ENCODE measurements at places on chromosomes 4 and X.
A peak's percentile ranks its signal among the peaks of the same experiment; 100 is the strongest.

- peak; percentile 43 for DNase-seq
Observed at GRCh38 chr4:108433832-108434231, 186.5 kb upstream of the RPL34 start.

GRCh38 chrX:68180579-68180978 lies 252.7 kb downstream of the OPHN1 start:
- no peak for DNase-seq

DNA sequence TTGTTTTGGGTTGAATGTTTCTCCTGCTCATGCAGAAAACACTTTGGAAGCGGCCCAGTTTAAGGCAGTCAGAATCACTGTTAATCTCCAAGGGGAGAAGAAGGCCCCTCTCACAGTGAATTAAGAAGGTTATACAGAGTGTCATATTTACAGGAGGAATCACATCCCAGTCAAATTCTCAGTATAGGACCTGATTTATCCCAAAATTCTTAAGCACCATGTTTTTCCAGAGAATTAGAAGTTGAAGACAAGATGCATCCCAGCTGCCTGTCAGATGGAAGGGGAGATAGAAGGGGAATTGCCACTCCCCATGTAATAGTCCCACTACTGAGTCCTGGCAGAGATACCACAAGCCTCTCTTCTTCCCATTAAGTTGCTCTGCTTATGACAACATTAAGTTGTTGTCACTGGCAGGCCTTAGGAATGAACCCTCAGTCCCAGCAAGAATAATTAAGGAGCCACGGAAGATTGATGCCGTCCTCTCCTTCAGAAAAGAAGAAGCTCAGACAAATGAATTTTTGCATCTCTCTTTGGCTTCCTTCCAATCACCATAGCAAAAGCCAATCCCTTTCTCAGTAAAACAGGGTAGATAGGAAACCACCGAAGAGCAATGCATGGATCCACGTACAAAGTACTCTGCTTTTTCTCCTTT lies 138.4 kb downstream of the LDB2 start:
- DNase-seq, result no peak

GRCh38 chr4:73257234-73257633 lies 1.4 kb downstream of the ANKRD17 start:
- DNase-seq, result peak; percentile 85

DNA sequence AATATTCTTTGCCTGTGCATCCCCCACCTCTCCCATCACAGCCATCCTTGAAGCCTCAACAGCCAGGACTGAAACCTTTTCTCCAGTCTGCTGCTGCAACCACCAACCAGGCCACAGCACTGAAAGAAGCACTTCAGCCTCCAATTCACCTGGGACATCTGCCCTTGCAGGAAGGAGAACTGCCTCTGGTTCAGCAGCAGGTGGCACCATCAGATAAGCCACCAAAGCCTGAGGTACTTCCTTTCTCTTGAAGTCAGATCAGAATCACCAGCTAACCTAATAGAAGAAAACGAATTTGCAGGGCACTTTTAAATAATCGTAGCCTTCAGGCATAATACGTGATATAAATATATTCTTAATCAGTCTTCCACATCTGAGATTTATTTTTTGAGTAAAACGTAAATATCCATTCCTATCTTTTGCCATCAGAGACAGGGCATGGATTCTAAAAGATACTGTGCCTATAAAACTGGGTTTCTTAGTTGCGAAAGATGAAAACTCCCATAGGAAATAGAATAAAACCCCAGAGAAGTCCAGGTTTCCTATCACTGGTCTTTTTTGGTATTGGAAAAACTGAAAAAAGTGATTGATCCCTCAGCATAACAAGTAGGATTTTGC lies 9.5 kb downstream of the AMBN start:
- peak; percentile 57 for DNase-seq

DNA sequence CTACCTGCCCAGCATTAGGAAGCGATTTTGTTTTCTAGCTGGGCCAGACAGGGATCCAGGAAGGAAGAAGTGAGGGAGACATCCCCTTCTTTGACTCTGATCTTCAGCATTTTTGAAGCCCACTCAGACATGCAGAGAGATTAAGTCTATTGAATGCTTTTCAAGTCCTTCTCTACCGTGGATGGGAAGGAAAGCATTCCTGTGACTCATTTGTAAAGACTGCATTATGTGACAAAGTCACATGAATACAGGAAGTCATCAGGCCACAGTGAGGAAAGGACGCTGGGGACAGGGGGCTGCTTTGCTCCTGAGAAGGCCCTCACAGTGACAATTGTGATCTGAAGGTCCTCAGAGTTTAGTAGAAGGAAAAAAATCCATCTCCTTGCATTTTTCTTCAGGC lies 67.4 kb upstream of the GBA3 start:
- DNase-seq, result peak; percentile 31

DNA sequence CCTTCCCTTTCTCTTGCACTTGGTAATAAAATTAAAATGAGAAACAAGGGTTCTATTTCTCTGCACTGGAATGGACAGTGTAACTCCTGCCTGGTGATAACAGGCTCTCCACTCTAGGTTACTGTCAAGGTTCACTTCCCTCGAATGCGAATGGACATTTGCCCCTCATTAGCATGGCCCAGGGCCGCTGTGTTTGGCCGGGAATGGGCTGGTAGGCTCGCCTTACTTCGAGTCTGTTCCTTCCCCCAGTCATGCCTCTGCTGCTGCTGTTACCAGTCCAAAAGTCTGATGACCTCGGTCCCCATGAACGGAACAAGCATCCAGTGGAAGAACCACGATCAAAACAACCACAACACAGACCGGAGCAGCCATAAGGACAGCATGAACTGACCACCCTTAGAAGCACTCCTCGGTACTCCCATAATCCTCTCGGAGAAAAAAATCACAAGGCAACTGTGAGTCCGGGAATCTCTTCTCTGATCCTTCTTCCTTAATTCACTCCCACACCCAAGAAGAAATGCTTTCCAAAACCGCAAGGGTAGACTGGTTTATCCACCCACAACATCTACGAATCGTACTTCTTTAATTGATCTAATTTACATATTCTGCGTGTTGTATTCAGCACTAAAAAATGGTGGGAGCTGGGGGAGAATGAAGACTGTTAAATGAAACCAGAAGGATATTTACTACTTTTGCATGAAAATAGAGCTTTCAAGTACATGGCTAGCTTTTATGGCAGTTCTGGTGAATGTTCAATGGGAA lies 61.5 kb downstream of the EDNRA start:
- DNase-seq, result peak; percentile 18

DNA sequence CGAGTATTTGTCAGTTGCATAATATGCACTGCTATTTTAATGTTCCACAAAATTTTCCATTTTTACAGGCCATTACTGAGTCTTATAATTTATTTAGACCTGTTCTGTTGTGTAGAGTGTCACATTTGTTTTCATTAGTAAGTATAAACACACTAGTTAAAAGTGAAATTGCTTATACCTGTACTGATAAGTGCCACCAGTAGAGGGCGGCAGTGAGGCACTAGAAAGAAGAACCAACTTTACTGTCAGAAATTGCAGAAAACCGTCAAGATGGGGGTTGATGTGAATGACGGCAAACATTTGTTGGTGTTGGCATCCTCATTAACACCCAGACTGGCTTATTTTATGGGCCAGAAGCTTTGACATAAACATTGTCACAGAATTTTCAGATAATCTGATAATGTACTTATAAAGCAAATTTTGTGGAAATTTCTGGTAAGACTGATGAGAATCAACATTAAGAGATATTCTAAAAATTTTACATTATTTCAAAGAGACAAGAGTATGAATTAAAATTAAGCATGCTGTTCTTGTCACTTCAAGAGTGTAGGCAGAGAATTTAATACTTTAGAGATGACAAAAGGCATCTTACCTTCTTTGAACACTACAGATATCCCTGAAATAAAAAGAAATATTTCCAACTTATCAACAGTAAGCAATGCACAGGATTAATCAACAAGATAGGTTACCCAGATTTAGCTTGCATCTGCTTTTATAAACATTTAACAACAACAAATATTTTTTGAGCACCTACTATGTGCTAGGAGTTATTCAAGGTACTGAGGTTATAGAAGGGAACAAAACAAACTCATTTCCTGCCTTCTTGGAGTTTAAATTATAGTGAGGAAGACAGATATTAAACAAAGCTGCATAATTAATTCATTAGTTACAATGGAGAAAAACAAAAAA lies 24.9 kb downstream of the ALPK1 start:
- peak; percentile 52 for DNase-seq

DNA sequence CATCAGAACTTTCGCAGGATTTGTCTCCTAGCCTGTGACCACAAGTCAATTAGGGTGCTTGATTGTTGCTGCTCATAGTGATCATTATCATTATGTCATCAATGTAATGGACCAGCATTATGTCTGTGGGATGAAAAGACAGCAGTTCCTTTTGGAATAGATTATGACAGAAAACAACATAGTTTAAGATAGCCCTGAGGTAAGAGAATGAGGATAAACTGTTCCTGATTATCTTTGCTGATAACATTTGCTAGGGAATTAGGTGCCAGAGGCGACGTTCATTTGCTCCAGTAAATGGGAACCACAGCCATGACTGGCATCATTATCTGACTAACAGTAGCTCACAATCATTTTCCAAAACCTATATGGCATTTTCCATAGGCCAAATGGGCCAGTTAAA lies 12.7 kb upstream of the THOC2 start:
- DNase-seq, result no peak

DNA sequence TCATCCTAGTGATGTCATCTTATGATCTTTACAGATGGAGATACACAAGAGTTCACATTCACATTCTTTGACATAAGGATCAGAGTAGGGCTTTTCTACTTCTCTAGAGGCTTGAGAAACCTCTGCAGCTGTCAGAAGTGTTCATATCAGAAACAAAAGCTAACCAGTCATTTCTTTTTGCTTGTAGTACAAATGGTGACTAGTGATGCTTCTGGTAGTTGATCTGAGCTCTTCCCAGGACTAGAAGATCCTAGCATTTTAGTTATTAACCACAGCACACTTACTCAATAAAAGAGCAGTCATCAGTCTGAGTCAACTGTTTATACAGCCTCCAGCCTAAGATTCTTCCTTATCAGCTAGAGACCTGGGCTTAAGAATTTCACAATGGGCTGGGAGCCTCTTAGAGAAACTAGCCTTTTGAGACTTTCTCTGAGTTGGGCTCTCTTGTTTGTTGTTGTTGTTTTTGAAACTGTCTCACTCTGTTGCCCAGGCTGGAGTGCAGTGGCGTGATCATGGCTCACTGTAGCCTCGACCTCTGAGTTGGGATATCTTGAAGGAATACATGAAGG lies 84.1 kb downstream of the TMEM164 start:
- peak; percentile 88 for DNase-seq

DNA sequence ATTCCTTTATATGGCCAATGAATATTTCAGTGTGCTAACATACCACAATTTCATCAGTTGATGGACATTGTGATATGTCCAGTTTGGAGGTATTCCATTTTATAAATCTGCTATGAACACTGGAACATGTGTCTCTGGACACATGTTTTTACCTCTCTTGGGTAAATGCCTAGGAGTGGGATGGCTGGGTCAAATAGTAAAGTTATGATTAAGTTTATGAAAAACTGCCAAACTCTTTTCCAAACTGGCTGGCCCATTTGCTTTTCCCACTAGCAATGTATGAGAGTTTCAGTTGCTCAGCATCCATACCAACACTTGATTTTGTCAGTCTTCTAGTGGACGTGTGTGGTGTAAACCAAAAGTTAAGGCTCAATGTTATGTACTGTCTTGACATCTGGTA lies 40.5 kb downstream of the CEP44 start:
- DNase-seq, result no peak

DNA sequence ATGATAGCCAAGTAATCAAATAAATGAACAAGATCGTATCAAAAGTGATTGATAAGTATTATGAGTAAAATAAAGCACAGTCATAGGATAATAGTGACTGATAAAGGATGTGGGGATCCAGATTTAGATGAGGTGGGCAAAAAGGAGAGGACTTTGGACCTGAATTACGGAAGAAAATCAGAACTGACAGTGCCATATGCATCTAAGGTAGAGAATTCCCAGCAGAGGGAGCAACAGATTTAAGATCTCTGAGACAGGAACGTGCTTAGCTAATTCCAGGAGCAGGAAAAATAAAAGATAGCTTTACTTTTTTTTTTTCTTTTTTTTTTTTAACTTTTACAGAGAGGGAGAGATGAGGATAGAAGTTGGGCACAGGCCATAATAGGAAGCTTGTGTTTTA lies 189.9 kb downstream of the NWD2 start:
- DNase-seq, result peak; percentile 2

DNA sequence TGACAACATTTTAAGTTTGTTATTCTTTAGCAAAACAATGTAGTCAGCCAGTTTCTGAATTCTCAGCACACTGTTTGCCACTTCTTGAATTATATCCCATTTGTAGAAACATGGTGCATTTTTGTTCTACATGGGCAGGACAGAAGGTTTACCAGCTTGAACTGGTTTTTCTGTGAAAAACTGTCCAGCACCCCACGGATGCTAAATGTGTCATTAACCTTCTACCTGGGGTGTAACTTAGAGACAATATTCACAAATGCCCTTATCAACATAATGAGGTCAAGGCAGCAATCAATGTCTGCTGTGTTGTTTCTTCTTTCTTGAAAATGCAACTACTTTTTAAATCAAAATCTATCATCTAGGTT lies 702.6 kb downstream of the CENPC start:
- DNase-seq, result no peak

DNA sequence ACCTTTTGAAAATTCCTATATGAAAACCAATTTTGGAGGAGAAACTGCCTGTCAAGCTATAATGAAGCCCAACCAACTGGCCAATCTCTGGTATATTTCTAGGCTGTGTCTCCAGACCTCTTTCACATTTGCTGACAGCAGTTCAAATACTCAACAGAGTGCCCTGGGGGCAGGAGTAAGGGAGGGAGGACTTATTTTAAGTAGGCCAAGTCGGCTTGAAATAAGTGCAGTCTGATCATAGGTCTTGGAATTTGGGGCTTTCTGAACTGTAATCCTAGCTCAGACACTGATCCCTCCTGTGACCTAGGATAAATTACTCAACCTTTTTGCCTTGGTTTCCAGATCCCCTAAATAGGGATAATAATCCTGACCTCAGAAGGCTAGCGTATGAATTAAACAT lies 59.4 kb upstream of the SLC7A11 start:
- DNase-seq, result peak; percentile 31

- peak; percentile 34 for DNase-seq
Observed at GRCh38 chr4:19969492-19969891, 282.2 kb upstream of the SLIT2 start.

DNA sequence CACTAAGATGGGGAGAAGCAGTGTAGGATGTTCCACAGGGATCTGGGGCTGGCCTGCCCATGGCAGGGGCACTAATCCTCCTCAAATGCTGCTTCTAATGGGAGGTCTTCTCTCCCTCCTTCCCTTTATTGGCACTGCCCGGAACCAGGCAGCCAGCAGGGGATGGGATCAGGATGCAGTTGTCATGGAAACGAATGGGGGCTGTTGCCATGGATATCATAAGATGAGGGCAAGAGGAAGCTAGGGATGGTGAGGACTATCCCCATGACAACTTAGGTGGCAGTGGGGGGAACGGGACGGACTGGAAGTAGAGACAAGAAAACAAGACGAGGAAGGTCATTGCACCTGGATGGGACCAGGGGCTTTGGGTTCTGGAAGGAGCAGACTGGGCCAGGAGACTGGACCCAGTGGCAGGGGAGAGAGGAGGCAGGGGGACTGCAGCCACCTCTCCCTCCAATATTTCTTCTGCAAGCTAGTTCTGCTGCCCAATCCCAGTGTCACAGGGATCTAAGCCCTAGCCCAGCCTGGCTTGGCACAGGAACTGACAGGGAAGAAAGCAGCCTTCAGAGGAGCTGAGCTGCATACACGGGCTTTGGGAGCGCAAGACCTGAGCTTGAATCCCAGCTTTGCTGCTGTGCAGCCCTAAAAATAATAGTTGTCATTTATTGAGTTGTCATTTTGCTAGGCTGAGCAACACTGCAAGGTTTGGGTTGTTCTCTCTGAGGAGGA lies 19.0 kb downstream of the IQSEC2 start:
- no peak for DNase-seq

Measured in fibroblast of skin of scalp (primary cell).